ENCODE measurements at places on chromosomes 16 and 17. TPM values are rescaled to one million over a fixed set of nuclear protein-coding genes. Genes with fewer than 3 reads are reported as not detected.

GRCh38 chr16:70795296-70795912 lies 5.6 kb downstream of the VAC14 start:
- H3K27me3 ChIP-seq = no peaks in the 10 kb centered on the region
- DNase-seq = no peak
- H3K36me3 ChIP-seq = no peaks in the 10 kb centered on the region
- H3K4me1 ChIP-seq = peaks cover 12% of the 10 kb centered on the region
- H3K27ac ChIP-seq = no peak overlapping the region

FOXF1 gene
- total RNA-seq = 0.20 TPM

FDXR gene
- 4.3 TPM for total RNA-seq

ZNF747 gene
- total RNA-seq = 8.5 TPM

DNA sequence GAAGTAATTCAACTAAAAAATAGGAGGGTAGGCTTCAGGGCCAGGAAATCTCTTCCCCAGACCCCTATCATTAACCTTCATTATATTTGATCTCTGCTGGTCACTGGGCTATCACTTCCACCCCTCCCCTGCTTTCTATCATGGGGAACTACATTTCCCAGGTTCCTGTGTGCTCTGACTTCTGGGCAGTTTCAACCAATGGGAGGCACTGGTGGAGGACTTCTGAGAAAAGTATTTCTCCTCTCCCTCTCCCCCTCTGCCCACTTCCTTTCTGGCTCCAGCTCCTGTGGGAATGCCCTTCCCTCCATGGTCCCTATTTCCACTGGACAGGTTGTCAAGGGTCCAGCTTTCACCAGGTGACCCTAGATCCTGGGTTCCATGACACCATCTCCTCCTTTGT lies 364.4 kb downstream of the C16orf95 start:
- H3K36me3 ChIP-seq = no peaks in the 10 kb centered on the region
- no peaks in the 10 kb centered on the region for H3K4me1 ChIP-seq
- peaks cover 2% of the 10 kb centered on the region for H3K27me3 ChIP-seq
- no peak overlapping the region for H3K4me3 ChIP-seq
- DNase-seq = no peak

GRCh38 chr16:2611499-2611862 lies 70.8 kb upstream of the KCTD5 start:
- peaks cover 12% of the 10 kb centered on the region for H3K4me1 ChIP-seq
- DNase-seq = no peak
- no peak overlapping the region for H3K4me3 ChIP-seq
- H3K27me3 ChIP-seq = no peaks in the 10 kb centered on the region
- no peak overlapping the region for H3K27ac ChIP-seq

CCDC144A gene
- total RNA-seq = 2.3 TPM

HS3ST4 gene
- total RNA-seq = not detected

DNA sequence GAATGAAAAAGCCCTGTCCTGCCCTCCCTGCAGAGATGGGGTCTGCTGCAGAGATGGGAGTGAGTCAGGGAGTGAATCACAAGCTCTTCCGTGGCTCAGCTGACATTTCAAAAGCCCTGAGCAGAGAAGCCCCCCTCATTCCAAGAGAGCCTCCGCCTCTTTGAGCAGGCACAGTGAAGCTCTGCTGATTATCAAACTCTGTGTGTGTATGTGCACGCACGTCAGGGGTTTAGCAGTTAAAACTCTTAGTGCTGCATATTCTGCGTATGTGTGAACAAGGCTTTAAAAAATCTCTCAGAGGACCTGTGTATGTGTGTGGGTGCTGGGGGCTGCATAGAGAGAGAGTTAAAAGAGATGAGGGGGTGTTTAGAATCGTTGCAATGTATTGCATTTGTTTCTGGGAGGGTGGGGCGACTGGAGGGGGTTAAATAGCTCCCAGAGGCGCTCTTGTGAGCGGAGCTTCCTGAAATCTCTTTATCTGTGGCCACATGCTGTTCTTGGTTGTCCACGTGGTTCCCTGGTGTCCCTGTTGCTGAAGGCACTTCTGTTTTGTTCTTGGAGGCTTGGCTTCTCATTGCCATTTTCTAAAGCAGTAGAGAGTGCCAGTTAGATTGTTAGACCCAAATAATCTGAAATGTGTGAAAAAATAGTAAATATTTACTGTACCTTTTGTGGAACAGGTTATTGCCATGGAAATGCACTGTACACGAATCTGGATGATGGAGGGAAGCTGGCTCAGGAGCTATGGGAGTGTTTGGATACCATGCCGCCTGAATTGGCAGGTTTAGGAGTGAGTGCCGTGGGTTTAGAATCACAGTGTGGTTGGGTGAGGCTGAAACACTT lies 116.6 kb downstream of the PRKCB start:
- H3K27ac ChIP-seq = no peak overlapping the region
- no peaks in the 10 kb centered on the region for H3K36me3 ChIP-seq
- H3K4me1 ChIP-seq = no peaks in the 10 kb centered on the region
- H3K4me3 ChIP-seq = no peak overlapping the region
- no peak for DNase-seq
- peaks cover 28% of the 10 kb centered on the region for H3K27me3 ChIP-seq

DHRS7C gene
- total RNA-seq = 21.5 TPM

GRCh38 chr17:55735731-55736405 lies 13.2 kb upstream of the TMEM100 start:
- no peak for DNase-seq
- no peak overlapping the region for H3K27ac ChIP-seq
- H3K4me1 ChIP-seq = peaks cover 11% of the 10 kb centered on the region
- H3K36me3 ChIP-seq = no peaks in the 10 kb centered on the region
- H3K4me3 ChIP-seq = no peak overlapping the region

KRTAP4-6 gene
- not detected for total RNA-seq

ARHGAP44 gene
- total RNA-seq = 10.6 TPM

DNA sequence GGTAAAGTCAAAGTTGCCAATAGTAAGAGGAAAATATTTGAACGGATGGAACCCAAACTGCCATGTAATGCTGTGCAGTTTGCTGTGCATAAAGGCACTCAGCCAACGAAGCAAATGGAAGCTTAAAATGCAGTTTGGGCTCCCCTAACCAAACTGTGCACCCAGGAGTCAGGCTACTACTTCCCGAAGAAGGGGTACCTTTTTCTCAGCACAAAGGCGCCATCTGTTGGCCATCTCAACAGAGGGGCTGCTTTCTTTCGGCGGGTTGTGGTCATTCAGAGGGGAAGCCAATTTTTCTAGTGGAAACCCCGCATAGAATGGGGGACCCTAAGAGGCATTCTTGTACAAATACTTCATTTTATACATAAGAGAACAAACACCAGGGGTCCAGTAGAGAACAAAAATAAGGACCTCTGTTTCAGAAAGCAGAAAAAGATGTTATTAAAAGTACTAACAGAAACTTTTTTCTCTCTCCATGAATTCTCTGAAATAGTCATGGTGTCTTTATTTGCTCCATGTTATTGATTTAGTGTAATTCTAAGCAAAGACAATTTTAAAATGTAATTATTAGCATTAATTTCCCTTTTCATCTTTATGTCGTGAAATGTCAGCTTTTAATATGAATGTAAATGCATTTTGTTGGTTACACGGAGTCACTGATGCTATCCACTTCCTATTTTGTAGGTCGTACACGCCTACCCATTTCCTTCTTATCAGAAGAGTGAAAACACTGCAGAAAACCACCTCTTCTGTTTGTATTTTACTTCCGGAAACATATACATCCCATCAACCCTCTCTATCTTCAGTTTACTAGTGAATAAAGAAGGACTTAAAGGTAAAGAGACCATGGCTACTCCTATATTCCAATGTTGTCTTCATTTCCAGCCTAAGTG lies 453.3 kb downstream of the KCNJ2 start:
- H3K27ac ChIP-seq = no peak overlapping the region
- no peak overlapping the region for H3K4me3 ChIP-seq
- DNase-seq = peak; percentile 50
- H3K36me3 ChIP-seq = no peaks in the 10 kb centered on the region
- no peaks in the 10 kb centered on the region for H3K27me3 ChIP-seq

FN3K gene
- total RNA-seq = 77.7 TPM

- H3K4me1 ChIP-seq = no peaks in the 10 kb centered on the region
- H3K27me3 ChIP-seq = peaks cover 6% of the 10 kb centered on the region
- H3K4me3 ChIP-seq = no peak overlapping the region
- no peaks in the 10 kb centered on the region for H3K36me3 ChIP-seq
These were observed 454.1 kb downstream of the HS3ST3B1 start for GRCh38 chr17:14755002-14755401.

DNA sequence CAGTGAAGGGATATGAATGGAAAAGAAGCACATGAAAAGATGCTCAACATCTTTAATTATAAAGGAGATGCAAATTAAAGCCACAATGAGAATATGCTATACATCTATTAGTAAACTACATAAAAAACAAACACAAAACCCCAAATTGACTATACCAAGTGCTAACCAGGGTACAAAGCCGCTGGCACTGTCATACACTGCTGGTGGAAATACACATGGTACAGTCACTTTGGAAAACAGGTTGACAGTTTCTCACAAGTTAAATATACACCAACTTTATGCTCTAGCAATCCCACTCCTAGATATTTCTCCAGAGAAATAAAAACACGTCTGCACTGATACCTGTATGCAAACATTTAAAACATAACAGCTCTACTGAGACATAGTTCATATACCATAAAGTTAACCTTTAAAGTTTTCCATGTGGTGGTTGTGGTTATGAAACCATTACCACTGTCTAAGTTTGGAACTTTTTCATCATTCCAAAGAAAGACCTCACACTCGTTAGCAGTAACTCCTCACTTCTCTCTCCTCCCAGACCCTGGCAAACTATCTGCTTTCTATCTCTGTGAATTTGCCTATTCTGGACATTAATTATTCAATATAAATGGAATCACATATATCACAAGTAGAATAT lies 42.7 kb downstream of the ADGRG5 start:
- no peak overlapping the region for H3K4me3 ChIP-seq
- H3K4me1 ChIP-seq = no peaks in the 10 kb centered on the region
- no peak overlapping the region for H3K27ac ChIP-seq
- H3K27me3 ChIP-seq = no peaks in the 10 kb centered on the region
- H3K36me3 ChIP-seq = no peaks in the 10 kb centered on the region

DNA sequence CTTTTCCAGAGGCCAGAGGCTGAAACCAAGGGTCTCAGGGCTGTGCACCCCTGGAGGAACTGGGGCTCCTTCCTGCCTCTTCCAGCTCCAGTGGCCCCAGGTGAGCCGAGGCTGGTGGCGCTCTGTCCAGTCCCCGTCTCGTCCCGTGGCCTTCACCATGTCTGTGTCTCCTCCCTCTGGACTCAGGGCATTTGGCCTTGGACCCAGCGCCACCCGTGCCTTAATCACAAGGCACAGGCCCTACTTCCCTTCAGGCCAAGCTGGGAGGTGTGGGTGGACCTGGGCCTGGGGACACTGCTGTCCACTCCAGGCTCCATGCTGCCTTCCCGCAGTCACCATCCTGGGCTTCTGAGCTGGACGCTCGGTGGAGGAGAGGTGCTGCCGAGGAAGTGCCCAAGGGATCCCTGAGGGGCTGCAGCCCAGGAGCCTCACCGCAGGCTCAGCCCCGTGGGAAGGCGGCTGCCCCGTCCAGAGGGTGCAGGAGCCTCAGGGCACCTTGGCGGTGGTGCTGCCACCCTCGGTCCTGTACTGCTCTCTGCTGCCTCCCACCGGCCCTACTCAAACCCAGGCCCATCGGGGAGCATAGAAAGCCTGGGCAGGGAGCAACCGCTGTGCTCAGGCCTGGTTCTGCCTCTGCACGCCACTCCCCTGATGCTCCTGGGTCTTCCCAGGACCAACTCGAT lies 9.6 kb upstream of the APRT start:
- no peak for DNase-seq
- no peaks in the 10 kb centered on the region for H3K4me1 ChIP-seq
- no peaks in the 10 kb centered on the region for H3K27me3 ChIP-seq
- no peak overlapping the region for H3K27ac ChIP-seq
- peaks cover 7% of the 10 kb centered on the region for H3K36me3 ChIP-seq

DNA sequence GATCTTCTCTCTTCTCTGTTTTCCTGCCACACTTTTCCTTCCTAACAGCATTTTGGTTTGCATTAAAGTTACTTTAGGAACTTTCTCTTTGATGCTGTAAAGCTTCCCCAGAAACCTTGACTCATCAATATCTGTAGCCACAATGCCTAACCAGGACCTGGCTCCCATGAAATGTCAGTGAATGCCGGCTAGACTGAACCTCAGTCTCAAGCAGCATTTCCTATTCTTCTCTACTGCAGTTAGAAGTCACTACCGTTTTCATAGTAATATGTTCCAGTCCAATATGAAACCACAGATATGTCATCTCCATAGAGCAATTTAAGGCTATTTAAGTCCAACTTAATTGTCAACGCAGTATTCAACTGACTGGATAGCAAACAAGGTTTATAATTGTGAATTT lies 28.9 kb downstream of the ITFG1 start:
- H3K4me1 ChIP-seq = no peaks in the 10 kb centered on the region
- H3K4me3 ChIP-seq = no peak overlapping the region
- H3K27ac ChIP-seq = no peak overlapping the region
- H3K36me3 ChIP-seq = peaks cover 11% of the 10 kb centered on the region

ICAM2 gene
- total RNA-seq = 49.3 TPM

DNA sequence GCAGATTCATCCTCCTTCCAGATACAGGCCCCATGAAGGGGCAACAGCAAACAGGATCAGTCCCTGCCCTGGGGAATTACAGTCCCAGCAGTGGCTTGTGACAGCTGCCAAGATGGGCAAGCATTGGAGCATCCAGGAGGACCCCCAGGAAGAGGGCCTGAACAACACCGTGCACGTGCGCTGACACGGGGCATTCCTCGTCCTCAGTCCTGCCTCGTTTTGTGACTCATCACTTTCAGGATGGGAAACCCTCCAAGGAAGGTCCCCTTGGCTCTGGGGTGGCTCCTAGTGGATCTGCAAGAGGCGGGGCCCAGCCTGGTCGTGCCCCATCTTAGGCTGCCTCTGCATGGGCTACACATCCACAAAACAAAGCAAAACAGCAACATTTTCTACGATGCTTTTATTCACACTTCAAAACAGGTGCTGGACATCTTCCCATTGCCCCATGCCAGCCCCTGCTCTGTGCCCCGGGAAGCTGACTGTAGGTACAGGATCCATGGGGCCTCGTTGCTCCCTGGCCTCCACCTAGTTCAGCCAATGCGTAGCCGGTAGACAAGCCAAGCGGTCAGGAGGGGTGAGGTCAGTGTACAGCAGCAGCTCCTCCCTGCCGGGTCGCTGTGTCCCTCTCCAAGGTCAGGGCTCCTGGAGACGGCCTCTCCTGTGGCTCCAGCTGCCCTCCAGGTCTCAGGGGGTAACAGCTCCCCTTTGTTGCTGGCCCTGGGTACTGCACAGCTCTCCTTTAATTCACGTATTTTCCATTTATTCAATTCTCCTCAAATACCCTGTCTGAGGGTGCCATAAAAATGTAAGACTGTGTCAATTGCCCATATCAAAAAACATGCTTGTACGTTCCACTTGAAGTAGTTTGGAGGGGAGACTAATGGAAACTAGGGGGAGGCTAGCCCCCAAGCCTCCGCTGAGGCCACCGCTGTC lies 32.2 kb downstream of the ACTG1 start:
- H3K4me3 ChIP-seq = no peak overlapping the region
- H3K36me3 ChIP-seq = no peaks in the 10 kb centered on the region
- peaks cover 53% of the 10 kb centered on the region for H3K4me1 ChIP-seq
- no peak overlapping the region for H3K27ac ChIP-seq

Data from heart right ventricle (tissue), 16 donors.